ENCODE measurements at places on chromosomes 2 and 18.
A peak's percentile ranks its signal among the peaks of the same experiment; 100 is the strongest.

DNA sequence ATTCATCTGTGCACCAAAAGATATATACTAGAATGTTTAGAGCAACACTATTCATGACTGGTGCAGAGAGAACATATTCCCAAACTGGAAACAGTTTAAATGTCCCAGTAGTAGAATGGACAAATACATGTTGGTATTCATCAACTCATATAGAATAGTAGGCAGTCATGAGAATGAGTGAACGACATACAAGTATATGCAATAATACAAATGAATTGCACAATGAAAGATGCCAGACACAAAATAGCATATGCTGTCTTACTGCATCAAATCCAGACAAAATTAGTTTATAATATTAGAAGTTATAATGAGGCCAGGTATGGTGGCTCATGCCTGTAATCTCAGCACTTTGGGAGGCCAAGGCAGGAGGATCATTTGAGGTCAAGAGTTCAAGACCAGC is 8.3 kb upstream of the PRKAG3 start:
- DNase-seq: no peak

GRCh38 chr2:216596980-216597509 is 36.2 kb upstream of the IGFBP2 start:
- DNase-seq: no peak

DNA sequence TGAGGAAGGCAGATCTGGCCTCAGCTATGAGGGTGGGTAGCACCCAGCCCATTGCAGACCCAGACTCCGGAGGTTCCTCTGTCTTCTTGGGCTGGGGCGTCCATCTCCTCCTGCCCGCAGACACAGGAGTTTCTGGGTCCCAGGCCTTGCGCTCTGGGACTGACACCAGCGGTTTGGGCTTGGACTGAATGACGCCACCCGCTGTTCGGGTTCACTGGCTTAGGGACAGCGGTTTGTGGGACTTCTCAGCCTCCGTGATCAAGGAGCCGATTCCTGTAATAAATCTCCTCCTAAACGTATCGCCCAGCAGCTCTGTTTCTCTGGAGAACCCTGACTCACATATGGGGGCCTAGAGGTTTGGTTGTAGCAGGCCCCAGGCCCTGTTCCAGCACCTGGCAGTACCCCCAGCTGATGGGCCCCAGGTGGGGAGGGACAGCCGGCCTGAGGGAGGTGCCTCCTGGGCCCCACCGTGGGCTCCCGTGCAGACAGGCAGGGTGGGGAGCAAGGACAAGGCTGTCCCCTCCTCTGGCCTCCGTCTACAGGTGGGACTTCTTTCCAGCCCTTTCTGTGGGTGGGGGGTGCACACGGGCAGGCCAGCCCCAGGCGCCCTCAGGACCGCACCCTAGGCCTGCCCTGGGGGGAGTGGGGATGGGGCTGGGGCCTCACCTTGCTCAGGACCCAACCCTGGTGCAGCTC is 4.5 kb upstream of the AQP12A start:
- DNase-seq: no peak

GRCh38 chr2:102592601-102593000 is 26.8 kb upstream of the SLC9A2 start:
- peak; percentile 19 for DNase-seq

DNA sequence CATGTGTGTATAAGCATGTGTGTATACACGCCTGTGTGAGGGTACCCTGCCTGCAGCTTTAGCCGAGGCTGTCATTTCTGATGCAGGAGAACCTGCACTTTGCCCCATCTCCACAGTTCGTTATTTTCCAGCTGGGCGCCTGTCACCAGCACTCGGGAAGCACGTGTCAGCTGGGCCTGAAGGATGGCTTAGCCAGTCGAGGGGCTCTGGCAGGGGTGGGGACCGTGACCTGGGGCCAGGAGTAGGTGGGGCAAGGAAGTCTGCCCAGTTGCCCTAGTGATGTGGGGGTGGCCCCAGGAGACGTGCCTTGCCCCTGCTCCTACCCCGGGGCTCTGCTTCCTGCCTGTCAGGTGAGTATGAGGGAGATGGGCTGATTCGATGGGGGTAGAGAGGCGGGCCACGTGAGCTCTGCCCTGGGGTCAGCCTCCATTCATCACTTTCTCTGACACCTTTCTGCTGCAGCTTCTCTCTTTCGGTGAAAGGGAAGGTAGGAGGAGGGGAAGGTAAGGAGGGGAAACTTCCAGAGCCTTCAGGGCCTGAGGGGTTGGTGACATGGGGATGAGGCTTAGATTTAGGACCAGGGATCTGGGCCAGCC is 130.6 kb upstream of the SKOR2 start:
- DNase-seq: no peak

DNA sequence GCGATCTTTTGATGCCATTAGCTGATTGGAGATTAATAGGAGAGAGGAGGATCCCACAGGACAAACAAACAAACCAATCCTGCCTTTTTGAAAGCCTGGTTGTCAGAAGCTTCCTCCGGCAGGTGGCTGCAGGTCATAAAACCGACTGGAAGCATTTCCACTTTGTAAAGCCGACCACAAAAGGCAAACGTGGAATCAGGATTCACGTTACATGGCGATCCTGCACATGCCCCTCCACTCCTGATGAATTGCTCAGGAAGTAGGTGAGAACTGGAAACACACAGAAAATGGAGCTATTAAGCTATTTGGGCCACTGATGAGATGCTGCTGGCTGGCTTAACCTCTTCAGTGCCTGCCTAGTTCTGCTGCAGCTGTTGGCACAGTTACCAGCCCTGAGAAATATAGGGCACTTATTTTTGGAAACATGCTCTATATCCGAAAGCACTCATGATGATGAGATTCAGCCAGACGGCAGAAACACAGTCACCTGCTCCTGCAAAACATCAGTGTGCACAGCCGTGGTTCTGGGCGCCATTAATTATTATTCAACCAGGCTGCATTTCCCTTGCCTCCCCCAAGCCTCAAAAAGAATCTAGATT is 110.3 kb upstream of the ST6GAL2 start:
- DNase-seq: no peak

- DNase-seq: no peak
These were observed 25.6 kb upstream of the PRLH start for GRCh38 chr2:237540823-237541222.

DNA sequence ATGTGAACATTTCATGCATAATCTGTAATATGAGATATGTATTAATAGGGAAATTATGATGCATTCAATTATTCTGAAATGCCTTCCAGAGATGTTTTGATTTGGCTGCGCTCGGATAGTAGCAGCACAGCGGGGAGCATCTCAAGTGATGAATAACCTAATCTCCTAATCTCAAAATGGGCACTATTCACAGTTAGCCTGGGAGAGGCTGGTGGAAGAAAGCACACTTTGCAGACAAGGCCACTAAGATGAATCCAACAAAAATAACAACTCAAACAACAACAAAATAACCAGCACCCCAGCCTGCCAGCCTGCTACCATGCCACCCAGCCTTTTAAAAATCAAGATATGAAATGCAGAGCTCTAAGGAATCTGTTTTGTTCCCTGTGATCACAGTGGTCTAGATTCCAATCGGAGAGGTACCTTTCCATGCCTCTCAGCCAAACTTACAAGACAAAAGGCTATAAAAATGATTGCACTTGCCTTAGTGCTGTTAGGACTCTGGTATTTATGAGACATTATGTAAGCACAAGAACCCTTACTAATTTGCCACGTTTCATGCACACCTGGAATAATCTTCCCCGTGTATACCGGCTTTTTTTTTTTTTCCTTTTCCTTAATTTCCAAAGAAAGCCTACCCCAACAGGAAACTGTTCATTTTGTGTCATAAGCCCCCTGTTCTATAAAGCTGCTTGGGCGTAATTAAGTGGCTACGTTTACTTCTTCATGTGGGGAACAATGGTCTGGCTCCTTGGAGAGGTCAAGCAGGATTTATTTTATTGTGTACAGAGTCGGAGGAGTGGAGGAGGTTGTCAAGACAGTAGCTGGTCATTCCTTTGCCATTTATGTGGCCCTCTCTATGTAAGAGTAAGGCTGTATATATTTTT is 526.9 kb upstream of the FANCL start:
- DNase-seq: no peak

DNA sequence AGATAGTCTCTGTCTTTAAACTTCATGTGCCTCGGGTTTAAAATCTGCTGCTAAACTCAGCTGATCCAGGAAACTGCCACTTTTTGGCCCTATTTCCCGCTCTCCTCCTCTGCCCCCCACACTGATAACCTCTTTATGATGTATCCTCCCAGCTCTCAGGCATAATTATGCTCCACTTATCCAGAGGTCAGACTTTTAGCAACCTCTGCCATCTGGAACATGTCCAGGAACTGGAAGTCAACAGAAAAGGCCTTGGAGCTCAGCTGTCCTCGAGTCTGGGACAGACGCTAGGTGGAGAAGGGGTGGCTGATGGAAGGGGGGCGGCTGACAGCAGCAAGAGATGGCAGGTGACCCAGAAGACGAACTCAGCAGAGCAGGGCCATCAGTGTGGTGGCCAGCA is 41.2 kb downstream of the ASAP2 start:
- DNase-seq: no peak

DNA sequence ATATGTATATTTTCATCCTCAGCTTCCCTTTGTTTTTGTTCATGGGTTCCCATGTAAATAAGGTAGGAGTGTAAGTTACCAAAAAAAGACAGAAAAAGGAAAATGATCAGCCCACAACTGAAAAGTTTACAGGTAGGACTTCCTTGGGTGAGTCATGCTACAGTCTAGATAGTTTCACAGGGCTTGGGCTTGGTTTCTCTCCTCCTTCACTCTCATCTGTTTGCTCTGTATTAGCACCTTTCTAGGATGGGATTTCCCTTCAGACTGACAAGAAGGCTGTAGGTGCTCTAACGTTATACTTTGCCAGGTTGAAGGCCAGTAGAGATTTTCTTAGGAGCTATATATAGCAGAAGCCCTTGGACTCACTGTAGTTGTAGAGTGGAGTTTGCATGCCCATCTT is 57.9 kb downstream of the FAM171B start:
- no peak for DNase-seq

DNA sequence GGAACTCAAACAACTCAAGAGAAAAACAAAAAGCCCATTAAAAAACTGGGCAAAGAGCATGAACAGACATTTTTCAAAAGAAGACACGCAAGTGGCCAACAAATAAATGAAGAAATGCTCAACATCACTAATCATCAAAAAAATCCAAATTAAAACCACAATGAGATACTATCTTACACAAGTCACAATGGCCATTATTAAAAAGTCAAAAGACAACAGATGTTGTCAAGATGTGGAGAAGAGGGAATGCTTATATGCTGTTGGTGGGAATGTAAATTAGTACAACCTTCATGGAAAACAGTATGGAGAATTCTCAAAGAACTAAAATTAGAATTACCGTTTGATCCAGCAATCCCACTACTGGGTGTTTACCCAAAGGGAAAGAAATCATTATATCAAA is 15.1 kb downstream of the LMAN1 start:
- DNase-seq: no peak

GRCh38 chr2:174660984-174661675 is 63.5 kb upstream of the WIPF1 start:
- DNase-seq: no peak

DNA sequence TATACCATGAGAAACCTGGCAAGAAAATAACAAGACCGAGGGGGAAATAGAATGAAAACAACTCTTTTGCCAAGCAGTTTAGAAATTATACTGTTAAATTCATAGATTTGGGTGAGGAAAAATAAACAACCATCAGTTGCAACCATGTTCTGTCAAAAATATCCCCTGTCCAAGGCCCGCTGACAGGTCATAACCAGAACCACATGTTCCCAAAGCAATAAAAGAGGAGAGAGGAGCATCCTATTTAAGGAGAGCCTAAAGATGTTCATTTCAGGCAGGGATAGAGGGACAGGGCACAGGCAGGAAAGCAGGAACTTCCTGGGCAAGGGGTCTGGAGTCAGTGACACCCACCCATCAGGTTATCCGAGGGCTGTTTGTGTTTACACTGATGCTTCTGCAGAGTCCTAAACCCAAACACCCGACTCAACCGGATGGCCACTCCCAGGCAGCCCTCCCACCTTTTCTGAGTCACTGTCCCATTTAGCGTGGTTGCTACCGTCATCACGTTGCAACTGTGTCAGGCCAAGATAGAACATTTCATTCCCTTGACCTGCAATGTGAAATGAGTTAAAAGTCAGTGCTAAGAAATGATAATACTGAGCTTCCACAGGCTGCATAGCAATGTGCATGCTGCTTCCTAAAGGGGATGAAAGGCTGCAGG is 468.3 kb upstream of the RAB12 start:
- DNase-seq: no peak

DNA sequence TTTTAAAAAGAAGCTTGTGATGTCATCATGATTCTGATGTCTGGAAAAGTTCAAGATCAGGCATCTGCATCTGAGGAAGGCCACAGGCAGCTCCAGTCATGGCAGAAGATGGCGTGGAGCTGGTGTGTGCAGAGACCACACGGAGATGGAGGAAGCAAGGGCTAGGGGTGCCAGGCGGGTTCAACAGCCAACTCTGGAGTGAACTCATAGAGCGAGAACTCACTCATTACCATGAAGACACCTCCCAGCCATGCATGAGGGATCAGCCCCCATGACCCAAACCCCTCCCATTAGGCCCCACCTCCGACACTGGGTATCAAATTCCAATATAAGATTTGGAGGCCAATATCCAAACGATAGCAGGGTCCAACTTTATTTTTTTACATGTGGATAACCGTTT is 61.6 kb downstream of the KCNG2 start:
- DNase-seq: no peak

DNA sequence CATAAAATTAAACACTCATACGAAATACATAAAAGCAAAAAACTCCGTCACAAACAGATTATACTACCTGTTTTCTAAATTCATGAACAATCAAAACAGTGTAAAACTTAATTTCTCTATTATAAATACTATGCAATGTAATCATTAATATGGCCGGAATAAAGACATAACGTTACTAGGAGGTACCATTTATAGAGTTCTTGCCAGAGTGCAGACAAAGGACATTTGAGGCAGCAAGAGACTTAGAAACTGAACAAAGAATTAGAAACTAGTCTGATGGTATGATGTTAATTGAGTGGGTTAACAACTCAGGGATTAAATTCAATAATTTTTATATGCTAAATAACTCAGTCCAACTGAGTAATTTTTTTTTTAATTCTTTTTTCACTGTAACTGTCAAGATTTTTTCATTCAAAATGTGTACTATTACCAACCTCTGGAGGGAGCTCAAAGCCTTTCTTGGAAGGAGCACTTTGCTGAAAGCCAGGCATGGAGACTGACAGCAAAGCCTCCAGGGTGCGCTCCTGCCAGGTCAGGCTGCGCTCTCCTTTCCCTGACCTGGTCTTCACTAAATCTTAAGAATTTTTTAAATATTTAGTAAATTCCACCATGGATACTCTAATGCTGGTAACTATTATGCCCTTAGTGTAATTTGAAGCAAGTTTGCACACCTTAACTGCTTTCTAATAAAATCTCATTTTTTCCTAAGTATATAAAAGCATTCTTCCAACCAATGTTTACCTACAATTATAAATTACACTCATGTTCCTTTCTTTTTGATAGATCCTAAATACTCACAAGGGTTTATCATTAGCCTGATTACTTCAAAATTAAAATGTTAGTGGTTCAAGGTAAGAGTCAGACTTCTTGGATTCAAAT is 34.1 kb downstream of the WDR35 start:
- peak; percentile 35 for DNase-seq

DNA sequence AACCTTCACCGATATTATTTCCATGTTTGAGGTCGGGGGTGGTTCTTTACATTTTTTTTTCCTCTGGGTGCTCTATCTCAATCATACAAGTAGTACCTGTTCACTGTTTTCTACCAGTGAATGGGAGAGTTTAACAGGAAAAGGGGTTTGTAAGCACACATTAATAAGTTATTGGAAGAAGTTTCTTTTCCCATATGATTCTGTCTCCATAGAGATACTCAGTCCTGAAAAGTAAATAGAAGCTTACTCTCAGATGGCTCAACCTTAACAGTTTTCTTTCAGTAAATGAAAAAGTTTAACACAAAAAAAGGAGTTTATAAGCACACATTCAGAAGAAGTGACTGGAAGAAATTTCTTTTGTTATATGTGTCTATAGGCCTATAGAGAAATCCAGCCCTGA is 995.6 kb upstream of the SLC39A10 start:
- DNase-seq: no peak
